Nucleus accumbens (tissue), 56 donors: ENCODE measurements at places on chromosomes 6 and 20.

DNA sequence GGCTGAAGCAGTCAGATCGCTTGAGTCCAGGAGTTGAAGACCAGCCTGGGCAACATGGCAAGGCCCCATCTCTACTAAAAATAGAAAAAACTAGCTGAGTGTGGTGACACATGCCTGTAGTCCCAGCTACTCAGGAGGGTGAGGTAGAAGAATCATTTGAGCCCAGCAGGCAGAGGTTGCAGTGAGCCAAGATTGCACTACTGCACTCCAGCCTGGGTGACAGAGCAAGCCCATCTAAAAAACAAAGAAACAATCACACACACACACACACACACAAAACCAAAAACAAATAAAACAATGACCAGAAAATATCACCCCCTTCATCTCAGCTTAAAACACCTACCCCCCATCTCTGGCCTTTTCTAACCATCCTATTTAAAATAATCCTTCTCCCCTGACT is 68.0 kb downstream of the BTBD9 start:
- no peak for DNase-seq

DNA sequence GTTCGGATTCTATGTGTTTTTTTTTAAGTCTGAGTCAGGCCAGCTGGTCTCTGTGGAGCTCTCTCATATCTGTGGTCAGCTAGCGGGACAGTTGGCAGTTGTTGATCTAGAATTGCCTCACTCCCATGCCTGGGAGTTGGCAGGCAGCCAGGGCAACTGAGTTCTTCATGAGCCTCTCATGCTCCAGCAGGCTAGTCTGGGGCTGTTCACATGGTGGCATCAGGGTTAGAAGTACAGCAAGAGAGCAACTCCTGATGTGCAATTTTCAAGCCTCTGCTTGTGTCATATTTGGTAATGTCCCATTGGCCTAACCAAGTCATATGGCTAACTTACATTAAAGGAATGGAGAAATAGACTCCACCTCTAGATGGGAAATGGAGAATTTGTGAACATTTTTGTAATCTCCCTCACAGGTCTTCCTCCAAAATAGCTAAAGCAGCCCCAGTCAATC is 6.7 kb upstream of the IFT52 start:
- peak; percentile 35 for DNase-seq

GRCh38 chr20:63270606-63271325 is 1.8 kb upstream of the ARFGAP1 start:
- DNase-seq, result no peak

GRCh38 chr20:2576317-2576727 is 39.9 kb downstream of the TMC2 start:
- no peak for DNase-seq

DNA sequence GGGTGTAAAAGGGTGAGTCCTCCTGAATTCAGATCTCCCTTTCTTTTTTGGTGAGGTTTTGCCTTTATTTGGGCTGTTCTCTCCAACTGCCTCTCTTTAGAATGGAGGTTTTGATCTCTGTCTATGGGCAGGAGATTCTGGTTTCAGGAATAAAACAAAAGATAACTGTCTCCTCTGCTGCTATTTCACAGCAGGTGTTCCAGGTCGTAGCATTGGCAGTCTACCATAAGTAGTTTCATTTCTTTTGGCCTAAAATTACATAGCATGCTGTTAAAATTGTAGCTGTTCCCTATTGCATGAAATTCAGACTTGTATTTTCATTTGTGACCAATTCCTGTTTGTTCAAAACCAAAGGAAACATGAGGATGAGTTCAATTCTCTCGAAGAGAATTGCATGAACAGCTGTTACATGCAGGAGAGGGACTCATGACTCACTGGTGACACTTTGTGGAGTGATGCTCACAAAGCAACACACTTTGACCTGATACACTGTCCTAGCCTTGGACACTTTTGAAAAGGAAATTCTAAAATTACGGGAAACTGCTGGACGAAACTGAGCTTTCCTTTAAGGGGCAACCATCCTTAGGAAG is 76.8 kb upstream of the SIRPG start:
- DNase-seq, result no peak

DNA sequence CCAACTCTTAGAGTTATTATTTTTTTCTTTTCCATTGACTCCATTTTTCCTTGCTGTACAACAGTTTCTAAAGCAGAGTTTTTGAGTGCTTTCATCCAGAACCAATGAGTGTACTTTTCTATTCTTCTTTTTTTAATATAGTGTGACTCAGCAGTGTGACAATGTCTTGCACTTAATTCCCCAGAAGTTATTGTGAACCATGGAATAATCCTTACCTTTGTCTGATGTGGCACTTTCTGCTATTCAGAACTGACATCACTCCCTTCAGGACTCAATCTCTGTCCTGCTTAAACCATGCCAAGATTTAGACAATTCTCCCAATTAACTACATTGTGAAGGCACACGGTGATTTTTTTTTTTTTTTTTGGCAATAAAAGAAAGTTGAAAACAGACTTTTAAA is 41.5 kb downstream of the GRIK2 start:
- no peak for DNase-seq

DNA sequence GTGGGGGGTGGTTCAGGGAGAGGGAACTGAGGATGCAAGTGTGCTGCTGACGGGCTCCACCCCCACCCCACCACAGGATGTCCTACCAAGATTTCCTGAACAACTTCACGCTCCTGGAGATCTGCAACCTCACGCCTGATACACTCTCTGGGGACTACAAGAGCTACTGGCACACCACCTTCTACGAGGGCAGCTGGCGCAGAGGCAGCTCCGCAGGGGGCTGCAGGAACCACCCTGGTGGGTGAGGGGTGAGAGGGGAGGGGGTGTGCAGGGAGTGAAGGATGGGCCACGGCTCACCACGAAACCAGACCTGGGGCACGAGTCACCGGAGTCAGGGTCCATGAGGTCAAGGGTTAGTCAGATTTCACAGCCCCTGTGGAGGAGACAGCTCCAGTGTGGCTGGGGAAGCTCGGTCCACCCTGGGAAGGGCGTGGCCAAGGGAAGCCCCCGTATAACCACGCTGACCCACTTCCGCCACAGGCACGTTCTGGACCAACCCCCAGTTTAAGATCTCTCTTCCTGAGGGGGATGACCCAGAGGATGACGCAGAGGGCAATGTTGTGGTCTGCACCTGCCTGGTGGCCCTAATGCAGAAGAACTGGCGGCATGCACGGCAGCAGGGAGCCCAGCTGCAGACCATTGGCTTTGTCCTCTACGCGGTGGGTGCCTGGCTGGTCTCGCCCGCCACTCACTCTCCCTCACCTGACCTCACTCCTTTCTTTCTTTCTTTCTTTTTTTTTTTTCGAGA is 18.3 kb downstream of the CAPN11 start:
- DNase-seq, result no peak

GRCh38 chr6:33213989-33214335 is 5.7 kb downstream of the RING1 start:
- no peak for DNase-seq

DNA sequence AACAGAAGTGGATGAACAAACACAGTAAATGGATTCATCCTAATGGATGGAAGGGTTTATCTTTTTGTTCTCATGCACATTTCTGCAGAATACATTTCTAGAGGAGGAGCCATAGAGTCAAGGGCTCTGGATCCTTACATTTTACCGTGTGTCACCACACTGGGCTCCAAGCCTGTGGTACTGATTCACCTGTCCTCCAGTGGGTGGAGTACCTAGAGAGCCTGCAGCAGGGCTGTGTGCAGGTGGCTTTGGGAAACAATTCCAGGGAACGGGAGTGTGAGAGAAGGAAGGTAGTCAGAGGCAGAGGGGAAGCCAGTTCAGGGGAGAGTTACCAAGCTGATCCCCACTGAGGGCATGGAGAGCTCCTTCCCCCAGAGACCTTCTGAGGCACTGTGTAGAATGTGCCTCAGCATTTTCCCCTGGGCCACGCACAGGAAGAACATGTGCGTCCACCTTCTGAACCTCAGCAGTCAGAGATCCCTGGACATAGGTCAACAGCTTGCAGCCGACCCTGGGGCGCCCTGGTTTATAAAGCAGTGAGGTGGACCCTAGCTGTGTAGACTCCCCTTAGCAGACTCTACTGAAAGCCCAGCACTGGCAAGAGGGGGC is 85.3 kb upstream of the SLC22A23 start:
- no peak for DNase-seq

DNA sequence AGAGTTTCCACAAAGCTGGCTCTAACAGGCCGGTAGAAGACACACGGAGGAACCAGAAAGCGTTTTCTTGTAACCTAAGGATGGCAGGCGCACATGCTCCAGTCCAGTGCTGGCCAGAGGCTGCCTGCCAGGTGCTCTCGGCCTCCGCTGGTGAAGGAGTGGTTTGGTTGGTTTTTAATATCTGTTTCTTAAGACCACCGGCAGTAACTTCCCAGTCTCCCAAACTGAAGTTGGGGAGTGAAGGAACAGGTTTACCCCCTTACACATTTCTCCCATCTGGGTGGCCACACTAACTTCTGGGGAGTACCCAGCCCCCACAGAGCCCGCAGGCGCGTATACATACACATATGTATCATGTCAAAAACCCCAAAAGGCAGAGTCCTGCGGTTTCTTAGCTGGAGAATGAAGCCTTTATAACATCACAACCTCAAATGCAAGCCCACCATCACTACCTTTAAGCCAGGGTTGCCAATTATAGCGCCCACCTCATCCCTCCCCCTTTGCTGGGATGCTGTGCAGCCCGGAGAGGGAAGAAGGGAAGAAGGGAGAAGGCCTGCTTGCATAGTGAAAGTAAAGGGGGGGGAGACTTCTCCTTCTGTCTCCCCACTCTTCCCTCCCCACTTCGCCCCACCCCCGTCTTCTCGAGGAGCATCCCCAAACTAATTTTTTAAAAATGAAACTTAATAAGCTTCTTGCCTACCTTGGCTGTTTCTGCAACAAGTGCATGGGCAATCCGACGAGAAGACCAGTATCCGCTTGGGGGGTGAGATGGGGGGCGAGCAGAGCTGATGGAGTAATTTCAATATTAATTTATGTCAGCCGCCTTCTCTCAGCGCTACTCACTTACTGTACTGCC is 1.0 kb downstream of the TRERF1 start:
- DNase-seq, result no peak

GRCh38 chr20:12055161-12055560 is 137.5 kb downstream of the BTBD3 start:
- no peak for DNase-seq

GRCh38 chr6:118843685-118844390 is 50.1 kb upstream of the ASF1A start:
- DNase-seq, result no peak

DNA sequence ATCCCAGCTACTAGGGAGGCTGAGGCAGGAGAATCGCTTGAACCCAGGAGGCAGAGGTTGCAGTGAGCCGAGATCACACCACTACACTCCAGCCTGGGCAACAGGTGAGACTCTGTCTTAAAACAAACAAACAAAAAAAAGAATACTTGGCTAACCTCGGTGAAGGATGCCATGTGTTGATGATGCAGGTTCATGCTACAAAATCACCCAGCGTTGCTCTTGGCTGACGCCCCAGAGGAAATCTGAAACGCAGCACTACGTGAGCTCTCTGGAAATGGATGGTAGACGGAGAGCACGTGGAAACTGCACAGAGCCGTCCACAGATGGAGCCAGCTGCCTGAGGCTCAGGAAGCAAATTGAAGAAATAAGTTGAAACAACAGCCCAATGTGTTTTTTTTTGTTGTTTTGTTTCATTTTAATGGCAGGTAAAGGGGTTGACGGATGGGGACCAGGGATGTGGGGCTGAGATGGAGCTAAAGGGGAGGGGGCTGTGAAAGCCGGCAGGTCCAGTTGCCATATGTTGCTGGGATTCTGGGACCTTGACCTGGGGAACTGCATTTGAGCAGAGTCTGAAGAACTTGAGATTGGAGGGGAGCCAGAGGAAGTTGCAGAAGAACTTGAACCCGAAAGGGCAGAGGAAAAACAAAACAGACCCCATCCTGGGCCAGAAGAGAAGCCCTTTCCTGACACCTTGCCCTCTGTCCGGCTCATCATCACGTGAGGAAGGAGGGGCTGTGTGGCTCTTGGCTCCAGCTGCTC is 12.8 kb upstream of the MANBAL start:
- no peak for DNase-seq

GRCh38 chr6:69456086-69456485 is 340.7 kb downstream of the LMBRD1 start:
- no peak for DNase-seq

GRCh38 chr6:110357664-110358552 is at the start of gene METTL24:
Gene METTL24 (minus strand): TSS chr6:110358349. CDS start chr6:110358272, 77 bp downstream.
- DNase-seq, result no peak

- peak; percentile 63 for DNase-seq
These were observed 637 bp downstream of the ARID1B start for GRCh38 chr6:156777577-156778453.

DNA sequence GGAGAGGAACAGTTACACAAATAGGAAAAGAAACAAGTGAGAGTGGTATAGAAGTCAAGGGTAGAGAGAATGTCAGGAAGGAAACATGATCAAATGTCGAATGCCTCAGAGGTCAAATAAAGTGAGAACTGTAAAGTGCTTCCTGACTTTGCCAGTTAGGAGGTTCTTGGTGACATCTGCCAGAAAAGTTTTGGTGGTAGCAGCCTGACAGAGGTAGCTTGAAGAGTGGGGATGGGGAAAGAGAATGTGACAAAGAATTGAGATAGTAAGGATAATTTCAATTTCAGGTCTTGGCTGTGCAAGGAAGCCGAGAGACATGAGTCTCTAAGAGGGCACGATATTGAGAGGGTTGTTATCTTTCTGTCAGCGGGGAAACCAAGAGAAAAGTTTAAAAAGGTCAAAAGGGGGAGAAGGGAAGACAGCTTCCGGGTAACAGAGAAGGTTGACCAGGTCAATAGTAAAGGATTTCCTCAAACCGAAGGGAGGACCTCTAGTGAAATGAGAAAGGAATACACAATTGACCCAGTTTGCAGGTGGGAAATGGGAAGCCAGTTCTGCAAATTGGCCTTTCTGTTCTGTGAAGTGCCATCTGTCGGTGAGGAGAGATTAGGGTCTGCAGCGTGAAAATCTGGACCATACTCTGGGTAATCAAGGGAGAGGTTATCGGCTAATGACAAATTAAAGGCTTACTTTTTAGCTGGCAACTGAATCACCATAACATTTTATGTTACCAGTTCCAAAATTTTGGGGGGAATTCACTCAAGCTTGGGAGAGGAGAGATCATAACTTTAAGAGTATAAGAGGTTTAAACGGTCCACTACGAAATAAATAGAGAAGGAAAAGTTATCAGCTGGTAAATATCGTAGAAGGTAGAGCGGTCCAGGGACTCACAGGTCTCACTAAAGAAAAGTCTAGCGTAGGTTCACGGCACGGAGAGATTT is 973 bp upstream of the BRD2 start:
- peak; percentile 63 for DNase-seq

- DNase-seq, result no peak
These were observed 374.3 kb downstream of the CDH26 start for GRCh38 chr20:60332523-60332922.

- DNase-seq, result no peak
These were observed 378.8 kb upstream of the NRSN1 start for GRCh38 chr6:23747239-23747638.

- DNase-seq, result no peak
These were observed 223.0 kb downstream of the BCKDHB start for GRCh38 chr6:80329496-80329895.
